ENCODE measurements at places on chromosomes 7 and 10.

- no peak for DNase-seq
These were observed 149.2 kb upstream of the GHITM start for GRCh38 chr10:83990126-83990525.

DNA sequence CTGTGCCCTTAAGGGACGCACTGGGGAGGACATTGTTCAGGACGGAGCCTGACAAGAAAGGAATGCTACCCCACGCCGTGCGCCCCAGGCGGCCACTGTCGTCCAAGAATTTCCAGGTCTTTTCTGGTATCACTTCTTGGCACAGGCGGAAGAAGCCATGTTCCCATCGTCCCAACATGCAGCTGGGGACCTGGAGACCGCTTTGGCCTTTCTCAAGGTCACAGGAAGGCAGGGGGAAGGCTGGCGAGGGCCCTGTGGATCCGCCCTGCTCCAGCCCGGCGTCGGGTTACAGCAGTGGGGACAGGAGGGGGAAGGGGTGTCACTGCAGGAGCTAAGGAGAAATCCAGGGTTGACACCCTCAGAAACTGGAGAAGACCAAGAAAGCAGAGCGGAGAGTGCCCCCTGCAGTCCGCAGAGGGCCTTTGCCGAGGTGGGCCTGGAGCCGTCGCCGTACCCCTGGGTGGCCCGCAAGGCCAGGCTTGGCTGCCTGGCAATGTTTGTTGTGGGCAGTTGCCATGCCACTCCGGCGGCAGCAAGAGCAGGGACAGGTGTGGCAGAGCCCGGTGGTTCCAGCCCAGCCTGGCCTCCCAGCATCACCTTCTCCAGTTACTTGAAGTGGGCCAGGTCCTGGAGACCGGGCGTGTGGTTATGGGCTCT lies 104.1 kb downstream of the LHPP start:
- peak; percentile 96 for DNase-seq

- no peak for DNase-seq
These were observed 221.5 kb upstream of the AOAH start for GRCh38 chr7:36945612-36946400.

- no peak for DNase-seq
These were observed 45.0 kb upstream of the GRM3 start for GRCh38 chr7:86598721-86599120.

- DNase-seq = no peak
These were observed 5.3 kb downstream of the COL1A2 start for GRCh38 chr7:94400022-94400421.

GRCh38 chr7:56083150-56083785 lies 9.5 kb downstream of the PHKG1 start:
- no peak for DNase-seq

- no peak for DNase-seq
These were observed 38.2 kb downstream of the MDH2 start for GRCh38 chr7:76086070-76086469.

DNA sequence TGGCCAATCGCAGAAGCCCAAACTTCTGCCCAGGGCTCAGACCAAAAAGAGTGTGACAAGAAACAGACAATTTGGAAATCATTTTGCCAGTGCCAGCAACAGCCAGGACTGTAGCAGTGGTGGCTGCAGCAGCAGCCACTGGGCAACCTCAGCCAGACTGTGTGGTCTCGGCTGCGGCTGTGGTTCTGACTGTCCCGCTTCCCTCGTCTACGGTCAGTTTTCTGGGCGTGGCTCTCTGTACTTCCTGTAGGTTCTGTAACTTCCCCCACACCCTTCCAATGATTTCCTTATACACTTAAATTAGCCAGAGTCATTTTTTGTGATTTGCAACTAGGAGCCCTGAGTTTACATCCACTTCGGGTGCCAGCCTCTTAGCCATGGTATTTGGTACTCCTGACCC lies 39.9 kb downstream of the CYTH3 start:
- DNase-seq = no peak

- DNase-seq = no peak
These were observed 722 bp downstream of the AGR2 start for GRCh38 chr7:16803881-16804673.

DNA sequence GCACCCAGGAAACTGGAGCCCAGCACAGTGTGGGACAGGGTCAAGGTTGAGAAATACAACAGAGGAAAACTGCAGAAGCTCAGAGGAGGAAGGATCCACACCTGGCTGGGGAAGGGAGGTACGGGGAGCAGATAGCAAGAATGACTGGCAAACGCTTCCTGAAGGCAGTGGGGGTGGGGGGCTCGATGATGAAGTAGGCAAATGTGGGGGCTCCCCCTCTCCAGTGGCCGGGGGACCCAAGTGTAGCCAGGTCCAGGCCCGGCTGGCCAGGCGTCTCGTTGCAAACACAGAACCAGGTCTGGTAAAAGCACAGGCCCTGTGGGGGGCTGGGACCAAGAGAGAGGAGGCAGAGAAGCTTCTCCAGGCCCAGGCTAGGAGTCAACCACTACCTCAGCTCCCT lies 7.7 kb downstream of the CHST15 start:
- DNase-seq = peak; percentile 44

DNA sequence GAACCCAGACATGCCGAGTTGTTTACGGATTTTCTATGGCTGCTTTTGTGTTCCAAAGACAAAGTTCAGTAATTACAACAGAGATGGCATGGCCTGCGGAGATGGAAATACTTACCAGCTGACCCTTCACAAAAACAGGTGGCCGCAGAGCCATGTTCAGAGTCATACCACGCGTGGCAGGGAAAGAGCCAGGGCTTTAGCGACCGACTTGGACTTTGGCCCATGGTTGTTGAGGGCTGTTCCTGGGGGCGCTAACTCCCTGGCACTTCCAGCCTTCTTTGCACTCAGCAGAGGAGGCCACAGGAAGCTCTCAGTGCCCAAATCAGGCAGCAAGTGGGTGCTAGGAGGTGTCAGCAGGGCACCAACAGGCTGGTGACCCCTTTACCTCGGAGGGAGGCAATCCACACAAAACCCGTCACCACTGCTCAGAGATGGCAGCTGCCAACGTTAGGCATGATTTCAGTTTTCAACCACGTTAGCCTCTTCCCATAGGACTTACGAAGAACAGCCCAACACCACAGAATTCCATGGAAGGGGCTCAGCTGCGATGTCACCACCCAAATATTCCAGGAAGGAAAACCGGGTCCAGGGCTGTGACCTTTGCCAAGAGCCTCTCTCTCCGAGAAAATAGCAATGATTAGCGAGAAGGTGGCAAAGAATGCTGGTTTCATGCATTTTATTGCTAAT lies 21.4 kb upstream of the CNPY1 start:
- no peak for DNase-seq

GRCh38 chr7:2383543-2384274 lies 19.7 kb upstream of the CHST12 start:
- DNase-seq = peak; percentile 78

- DNase-seq = no peak
These were observed 1.5 kb downstream of the MLLT10 start for GRCh38 chr10:21535494-21535965.

DNA sequence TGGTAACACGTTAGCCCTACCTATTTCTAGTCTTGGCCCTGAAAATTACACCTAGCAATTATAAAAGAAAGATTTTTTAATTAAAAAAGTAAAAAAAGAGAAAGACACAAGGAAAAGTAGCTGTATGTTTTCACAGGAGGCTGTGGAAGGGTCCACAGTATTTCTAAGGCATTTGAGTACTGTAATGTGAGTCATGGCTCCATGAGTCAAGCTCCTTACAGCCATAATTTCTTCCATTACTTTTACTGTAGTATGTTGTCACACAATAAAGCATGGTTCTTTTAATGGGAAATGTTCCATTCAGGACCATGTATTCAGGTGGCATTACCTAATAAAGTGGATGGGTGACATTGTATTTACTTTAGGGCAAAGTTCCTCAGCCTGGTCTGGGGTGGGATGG lies 113.4 kb downstream of the GPR37 start:
- no peak for DNase-seq

- no peak for DNase-seq
These were observed 177.4 kb downstream of the SFMBT2 start for GRCh38 chr10:7233259-7233991.
